Stimulated activated CD8-positive, alpha-beta memory T cell treated with anti-CD3 and anti-CD28 coated beads, Interleukin-12 subunit alpha, Interleukin-12 subunit beta, amount 100 ng/mL, for 4 hours (primary cell): ENCODE measurements at places on chromosomes 16 and 17.

GRCh38 chr16:74564451-74564984, 42.4 kb downstream of the GLG1 start:
- DNase-seq = no peak

- DNase-seq = no peak
Observed at GRCh38 chr16:87054154-87054553, 263.0 kb downstream of the C16orf95 start.

DNA sequence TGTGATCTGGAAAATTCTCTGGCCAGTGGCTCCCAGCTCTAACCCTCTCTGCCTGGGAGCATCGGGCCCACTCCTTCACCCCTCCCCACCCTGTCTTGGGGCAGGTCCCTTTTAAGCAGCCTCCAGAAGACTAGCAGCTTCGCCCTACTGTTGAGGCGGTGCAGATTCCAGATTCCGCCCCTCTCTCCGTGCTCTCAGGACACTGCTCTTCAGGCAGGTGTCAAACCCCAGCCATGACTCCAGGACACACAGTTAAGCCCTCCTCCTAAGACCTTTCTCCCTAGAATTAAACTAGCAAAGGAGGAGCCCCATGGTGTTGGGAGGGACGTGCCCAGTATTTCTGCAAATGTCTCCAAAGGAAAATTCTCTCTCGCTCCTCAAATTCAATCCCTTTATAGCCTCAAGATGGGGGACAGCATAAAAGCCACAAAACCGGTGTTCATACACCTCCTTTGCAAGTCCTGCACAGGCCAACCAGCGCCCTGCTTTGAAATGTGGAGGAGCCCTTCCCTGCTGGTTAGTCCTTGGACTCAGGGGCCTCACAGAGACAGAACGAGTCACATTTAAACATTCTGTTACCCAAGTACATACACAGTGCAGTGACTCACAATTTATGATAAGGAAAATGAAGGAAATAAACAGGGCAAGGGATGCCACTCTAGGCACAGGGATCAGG, 7.2 kb downstream of the LPO start:
- no peak for DNase-seq

- no peak for DNase-seq
Observed at GRCh38 chr16:23700093-23700492, 12.9 kb downstream of the ERN2 start.

- no peak for DNase-seq
Observed at GRCh38 chr17:77772899-77773358, 185.6 kb upstream of the TNRC6C start.
